ENCODE measurements at places on chromosomes 3 and 15. TPM values are rescaled to one million over a fixed set of nuclear protein-coding genes. Genes with fewer than 3 reads are reported as not detected.

DNA sequence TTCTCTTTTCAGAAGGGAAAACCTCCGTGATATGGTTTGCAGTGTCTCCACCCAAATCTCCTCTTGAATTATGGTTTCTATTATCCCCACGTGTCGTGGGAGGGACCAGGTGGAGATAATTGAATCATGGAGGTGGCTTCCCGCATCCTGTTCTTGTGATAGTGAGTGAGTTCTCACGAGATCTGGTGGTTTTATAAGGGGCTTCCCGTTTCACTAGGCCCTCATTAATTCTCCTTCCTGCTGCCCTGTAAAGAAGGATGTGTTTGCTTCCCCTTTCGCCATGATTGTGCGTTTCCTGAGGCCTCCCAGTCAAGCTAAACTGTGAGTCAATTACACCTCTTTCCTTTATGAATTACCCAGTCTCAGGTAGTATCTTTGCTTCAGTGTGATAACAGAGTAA is 692.7 kb upstream of the GRM7 start:
- no peaks in the 10 kb centered on the region for H3K27me3 ChIP-seq
- DNase-seq = no peak
- no peak overlapping the region for H3K4me3 ChIP-seq
- H3K36me3 ChIP-seq = no peaks in the 10 kb centered on the region
- H3K4me1 ChIP-seq = peaks cover 17% of the 10 kb centered on the region
- H3K27ac ChIP-seq = no peak overlapping the region

The SLC28A2 gene
- not detected for total RNA-seq

- DNase-seq = no peak
- H3K36me3 ChIP-seq = no peaks in the 10 kb centered on the region
- H3K4me1 ChIP-seq = peaks cover 3% of the 10 kb centered on the region
- no peaks in the 10 kb centered on the region for H3K27me3 ChIP-seq
Observed at GRCh38 chr15:62935300-62936081, 107.1 kb upstream of the TPM1 start.

DNA sequence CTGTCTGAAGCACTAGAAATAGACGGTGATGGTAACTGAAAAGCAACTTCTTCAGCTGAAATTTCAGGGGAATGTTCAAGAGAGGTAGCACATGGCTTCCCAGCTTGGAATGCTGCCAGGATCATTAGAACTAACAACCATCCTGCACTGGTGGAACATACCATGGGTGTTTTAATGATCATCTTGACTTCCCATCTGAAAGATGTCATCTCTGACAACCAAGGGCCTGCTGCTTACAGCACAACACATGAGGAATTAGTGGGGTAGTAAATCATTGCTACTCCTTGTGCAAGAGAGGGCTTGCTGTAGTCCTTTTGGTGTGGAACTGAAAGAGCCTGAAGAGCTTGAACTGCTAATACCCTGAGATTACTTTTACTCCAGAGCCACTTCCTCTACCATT is 853.7 kb downstream of the MCTP2 start:
- no peaks in the 10 kb centered on the region for H3K36me3 ChIP-seq
- H3K4me3 ChIP-seq = no peak overlapping the region
- DNase-seq = no peak

The ACY1 gene
- total RNA-seq = 47.8 TPM

- no peak overlapping the region for H3K4me3 ChIP-seq
- DNase-seq = no peak
- no peaks in the 10 kb centered on the region for H3K36me3 ChIP-seq
- H3K27me3 ChIP-seq = no peaks in the 10 kb centered on the region
- H3K4me1 ChIP-seq = no peaks in the 10 kb centered on the region
- H3K27ac ChIP-seq = no peak overlapping the region
Observed at GRCh38 chr15:25989327-25989726, 126.2 kb upstream of the ATP10A start.

The MASP1 gene
- 1.4 TPM for total RNA-seq

The PLSCR2 gene
- total RNA-seq = 0.31 TPM

DNA sequence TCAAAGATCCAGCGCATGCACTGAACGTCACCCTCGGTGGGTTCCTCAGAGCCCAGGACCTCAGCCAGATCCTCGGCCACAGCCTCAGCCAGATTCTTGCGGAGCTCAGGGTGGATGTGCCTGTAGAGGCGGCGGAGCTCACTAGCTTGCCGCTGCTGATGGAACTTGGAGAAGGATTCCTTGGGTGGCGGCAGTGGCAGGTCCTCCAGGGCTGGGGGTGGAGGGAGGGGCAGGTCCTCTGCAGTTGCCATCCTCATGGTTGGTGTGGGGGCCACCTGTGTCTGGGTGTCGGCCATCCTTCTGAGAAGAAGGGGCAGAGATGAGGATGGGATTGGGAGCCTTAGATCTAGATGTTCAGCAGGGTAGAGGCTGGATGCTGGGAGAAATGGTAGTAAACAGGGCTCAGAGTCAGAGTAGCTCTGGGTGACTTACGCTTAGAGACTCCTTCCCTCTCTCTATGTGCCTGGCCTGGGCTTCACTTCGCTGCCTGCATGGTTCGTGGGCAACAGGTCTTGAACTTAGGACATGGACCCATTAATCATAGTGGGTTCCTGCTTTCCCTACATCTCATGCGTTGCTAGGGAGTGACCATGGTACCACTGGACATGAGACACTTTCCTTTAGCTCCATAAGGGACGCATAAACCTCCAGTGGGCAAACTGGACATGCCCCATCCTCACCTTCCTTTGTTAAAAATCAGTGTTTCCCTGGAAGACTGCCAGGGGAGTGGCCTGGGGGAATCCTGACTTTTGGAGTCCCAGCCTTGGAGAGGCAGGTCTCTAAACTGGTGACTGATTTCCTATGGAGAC is 3.0 kb downstream of the XIRP1 start:
- DNase-seq = no peak
- no peaks in the 10 kb centered on the region for H3K36me3 ChIP-seq
- no peak overlapping the region for H3K4me3 ChIP-seq
- no peak overlapping the region for H3K27ac ChIP-seq
- no peaks in the 10 kb centered on the region for H3K27me3 ChIP-seq

The C3orf52 gene
- 4.7 TPM for total RNA-seq

The CD86 gene
- 0.33 TPM for total RNA-seq

DNA sequence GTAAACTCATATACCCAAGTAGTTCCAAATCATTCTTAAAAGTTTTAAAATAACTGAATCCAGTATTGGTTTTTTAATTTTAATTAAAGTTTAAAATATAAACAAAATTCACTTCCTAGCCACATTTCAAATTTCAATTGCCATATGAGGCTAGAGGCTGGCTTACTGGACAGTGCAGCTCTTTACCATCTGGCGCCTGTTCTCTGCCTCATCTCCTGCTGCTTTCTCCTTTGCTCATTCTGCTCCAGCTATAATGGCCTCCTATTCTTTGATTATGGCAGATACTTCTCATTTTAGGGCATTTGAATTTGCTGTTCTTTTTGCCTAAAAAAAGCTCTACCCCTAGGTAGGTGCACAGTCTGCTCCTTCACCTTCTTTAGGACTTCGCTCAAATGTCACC is 19.1 kb downstream of the ARMC8 start:
- H3K4me3 ChIP-seq = no peak overlapping the region
- H3K36me3 ChIP-seq = peaks cover 3% of the 10 kb centered on the region
- no peaks in the 10 kb centered on the region for H3K27me3 ChIP-seq
- H3K4me1 ChIP-seq = peaks cover 14% of the 10 kb centered on the region

DNA sequence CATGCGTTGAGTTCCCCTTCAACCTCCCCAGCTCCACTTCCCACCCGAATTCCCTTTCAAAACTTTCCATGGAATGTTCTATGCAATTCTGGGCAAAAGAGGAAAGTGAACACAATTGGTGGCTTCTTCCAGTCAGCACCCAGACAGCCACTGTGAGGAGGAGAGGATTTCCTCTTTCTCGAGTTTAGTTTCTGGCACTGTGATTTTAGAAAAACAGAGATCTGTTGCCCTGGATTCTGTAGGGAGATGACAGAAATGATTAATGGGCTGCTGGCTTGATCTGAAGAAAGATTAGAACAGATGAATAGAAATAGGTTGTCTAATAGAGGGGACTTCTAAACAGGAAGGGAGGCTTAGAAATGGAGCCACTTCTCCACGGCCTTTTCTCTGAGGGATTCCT is 172.0 kb downstream of the MCTP2 start:
- DNase-seq = no peak
- H3K27ac ChIP-seq = peak overlapping the region; percentile 57
- peaks cover 7% of the 10 kb centered on the region for H3K36me3 ChIP-seq
- no peaks in the 10 kb centered on the region for H3K27me3 ChIP-seq
- no peak overlapping the region for H3K4me3 ChIP-seq

The KBTBD8 gene
- total RNA-seq = 1.4 TPM

DNA sequence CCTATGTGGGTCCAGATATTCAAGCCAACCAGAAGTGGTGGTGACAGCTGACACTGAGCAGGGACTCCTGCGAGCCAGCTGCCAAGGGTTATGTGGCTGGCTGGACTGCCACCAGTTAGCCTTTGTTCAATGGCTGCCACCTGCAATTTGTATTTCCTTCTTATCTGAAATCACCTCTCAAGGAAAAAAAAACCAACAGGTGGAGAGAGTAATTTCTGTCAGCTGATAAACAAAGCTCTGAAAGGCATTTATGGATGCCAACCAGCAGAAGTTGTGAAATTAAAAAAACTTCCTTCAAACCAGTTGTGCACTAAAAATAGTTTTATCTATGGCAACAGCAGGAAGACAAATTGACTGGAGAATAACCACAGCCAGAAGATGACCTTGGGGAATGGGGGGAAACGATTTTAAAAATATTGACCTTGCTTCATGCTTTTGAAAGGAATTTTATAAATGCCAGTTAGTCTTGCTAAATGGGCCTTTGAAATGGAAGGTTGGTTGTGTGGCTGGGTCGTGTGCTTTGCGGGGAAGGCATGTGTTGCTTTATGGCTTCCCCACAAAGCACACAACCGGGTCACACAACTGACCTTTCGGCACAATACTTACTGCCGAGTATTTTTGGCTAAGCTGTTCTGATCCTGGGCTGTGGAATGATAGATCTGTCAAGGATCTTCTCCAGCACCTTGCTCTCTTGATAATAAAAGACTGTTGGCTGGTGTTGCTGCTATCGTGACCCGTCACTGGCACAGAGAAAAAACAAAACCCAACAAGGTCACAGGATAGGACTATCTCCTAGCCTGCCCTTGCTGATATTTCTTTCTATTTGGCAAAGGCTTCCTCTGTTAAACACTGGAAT is 3.5 kb downstream of the MYZAP start:
- no peak overlapping the region for H3K4me3 ChIP-seq
- H3K4me1 ChIP-seq = peaks cover 15% of the 10 kb centered on the region
- no peak overlapping the region for H3K27ac ChIP-seq
- H3K27me3 ChIP-seq = no peaks in the 10 kb centered on the region
- DNase-seq = no peak
- H3K36me3 ChIP-seq = no peaks in the 10 kb centered on the region

All from mesothelial cell of epicardium (in vitro differentiated cells).